ENCODE measurements at places on chromosomes 2 and 18.
A peak's percentile ranks its signal among the peaks of the same experiment; 100 is the strongest.

DNA sequence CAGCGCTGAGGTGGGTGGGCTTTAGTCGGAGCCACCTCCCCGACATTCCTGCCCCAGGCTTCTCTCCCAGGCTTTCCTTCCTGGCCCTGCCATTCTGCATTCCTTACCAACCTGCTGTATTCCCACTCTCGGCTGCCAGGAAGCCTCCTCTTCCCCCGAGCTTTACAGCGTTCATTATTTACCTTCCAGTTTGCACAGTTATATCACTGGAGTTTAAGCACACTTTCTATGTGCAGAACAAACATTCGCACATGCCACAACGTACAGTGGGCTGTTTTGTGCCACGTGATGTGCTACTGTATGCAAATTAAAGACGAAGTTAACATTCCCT lies 246.3 kb downstream of the SOX11 start:
- DNase-seq: no peak

GRCh38 chr2:45275242-45275805 lies 266.1 kb upstream of the SIX2 start:
- DNase-seq: no peak

DNA sequence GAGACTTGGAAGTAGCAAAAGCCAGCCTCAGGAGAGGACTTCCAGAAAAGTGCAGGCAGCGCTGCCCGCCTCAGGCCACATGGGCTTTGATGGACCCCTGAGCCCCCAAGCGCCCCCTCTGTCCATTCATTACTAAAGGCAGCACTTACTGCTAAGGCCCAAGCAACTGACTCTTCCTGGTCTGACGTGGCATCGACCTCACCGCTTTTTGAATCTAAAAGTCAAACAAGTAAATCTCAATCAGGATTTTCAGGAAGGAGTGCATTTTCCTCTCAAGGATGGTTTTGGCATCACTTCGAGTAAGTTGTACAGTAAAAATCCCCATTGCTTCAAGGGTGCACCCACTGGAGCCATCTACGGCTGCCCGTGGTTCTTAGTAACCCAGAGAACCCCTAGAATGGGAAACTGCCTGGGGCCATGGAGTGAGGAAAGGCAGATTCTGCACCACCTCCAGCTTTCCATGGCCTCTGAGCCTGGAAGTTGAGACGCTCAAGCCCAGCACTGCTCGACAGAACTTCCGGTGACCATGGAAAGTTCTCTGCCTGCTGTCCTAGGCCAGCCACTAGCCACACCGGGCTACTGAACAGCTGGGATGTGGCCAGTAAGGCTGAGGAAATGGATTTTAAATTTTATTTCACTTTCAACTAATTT lies 7.0 kb downstream of the HJURP start:
- DNase-seq: no peak

- DNase-seq: no peak
Observed at GRCh38 chr2:46989491-46990230, 74.1 kb upstream of the MCFD2 start.

DNA sequence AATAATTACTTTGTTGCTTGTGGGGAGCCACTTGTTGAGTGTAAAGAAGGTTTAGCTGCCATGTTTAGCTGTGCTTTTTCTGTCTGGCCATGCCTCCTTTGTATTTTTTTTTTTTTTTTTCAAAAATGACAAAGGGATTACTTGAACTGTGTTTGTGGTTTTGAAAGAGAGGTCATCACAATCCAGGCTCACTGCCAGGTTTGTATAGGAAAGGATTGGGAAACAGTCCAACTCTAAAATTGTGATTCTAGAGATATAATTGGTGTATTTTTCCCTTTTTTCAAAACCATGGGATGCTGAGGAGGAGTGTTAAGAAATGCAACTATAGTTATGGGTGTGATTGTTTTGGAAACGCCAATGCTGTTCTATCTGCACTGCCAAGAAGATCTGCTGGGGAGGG lies 4.3 kb downstream of the ITPRIPL1 start:
- no peak for DNase-seq

DNA sequence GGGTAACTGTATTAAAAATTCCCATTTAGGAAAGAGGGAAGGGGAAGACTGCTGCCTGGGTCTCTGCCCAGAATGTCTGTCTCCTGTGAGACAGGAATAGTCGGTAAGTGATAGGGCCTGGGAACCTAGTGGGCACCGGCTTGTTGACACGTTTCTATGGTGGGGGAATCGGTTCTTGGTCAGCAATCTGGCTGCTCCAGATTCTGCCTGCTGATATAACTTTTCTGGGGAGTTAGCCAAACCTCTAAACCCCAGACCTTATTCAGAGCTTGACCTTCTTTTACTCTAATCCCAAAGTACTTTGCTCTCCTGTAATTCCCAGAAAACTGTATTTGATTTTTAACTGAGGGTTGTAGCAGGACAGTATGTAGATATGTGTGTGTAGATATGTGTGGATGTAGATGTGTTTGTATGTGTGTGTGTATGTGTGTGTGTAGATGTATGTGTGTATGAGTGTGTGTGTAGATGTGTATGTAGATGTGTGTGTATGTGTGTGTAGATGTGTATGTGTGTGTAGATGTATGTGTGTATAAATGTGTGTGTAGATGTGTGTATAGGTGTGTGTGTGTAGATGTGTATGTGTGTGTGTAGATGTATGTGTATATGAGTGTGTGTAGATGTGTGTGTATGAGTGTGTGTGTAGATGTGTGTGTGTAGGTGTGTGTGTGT lies 61.8 kb upstream of the TXNDC2 start:
- no peak for DNase-seq

DNA sequence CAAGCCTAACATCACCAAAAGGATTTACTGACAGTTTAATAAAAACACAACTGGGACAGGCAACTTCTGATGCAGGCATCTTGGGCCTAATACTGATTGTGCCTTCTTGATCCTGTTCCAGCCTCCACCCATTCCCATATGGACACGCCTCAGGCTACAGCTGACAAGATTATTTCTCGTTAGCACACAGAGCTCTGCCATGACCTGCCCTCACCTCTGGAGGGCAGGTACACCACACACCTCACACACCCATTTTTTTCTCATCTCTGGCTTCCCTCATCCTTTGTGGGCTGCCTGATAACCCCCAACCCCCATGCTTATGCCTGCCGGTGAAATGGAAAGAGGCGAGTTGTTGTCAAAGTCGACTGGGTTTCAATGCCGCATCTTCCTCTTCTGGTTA lies 147.0 kb downstream of the ANTXR1 start:
- DNase-seq: peak; percentile 91

- peak; percentile 12 for DNase-seq
Observed at GRCh38 chr2:30565851-30566358, 118.9 kb downstream of the LCLAT1 start.

Measured in NCI-H2171 treated with DMSO at 0.1 percent for 48 hours (cell line).